NCI-H1694 treated with DMSO at 0.1 percent for 48 hours (cell line): ENCODE measurements at places on chromosomes 4 and X.
A peak's percentile ranks its signal among the peaks of the same experiment; 100 is the strongest.

- no peak for DNase-seq
Observed at GRCh38 chrX:135737366-135738071, 24.1 kb downstream of the CT45A1 start.

GRCh38 chr4:42377497-42377896 lies 19.8 kb upstream of the SHISA3 start:
- no peak for DNase-seq

DNA sequence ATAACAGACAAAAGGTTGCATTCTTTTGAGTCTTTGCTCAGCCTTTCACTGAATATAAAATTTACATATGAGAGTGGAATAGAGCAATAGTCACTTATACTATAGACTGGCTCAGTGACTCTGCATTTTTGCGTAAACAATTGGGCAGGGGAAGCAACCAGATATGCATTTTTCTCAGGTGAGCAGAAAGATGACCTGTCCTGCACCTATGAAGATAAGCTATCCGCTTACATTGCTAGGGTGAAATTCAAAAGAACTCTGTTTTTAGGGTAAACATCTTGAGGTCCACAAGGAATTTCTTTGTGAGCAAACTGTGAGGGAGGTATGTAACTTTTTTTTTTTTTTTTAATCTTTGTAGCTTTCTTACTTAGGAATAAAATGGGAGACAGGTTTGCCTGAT lies 602.4 kb upstream of the PRKX start:
- DNase-seq: no peak

GRCh38 chrX:45850197-45850774 lies 649.6 kb upstream of the DIPK2B start:
- DNase-seq: no peak

GRCh38 chr4:159010563-159011260 lies 92.2 kb upstream of the RAPGEF2 start:
- DNase-seq: peak; percentile 86

- no peak for DNase-seq
Observed at GRCh38 chrX:150410513-150410912, 47.4 kb downstream of the MAMLD1 start.

- DNase-seq: no peak
Observed at GRCh38 chr4:88765729-88766128, 68.1 kb upstream of the NAP1L5 start.

- DNase-seq: no peak
Observed at GRCh38 chr4:174218127-174218790, 65.2 kb downstream of the FBXO8 start.

GRCh38 chr4:79083406-79084010 lies 144.3 kb upstream of the PAQR3 start:
- DNase-seq: no peak

GRCh38 chr4:53943345-53944085 lies 120.9 kb downstream of the CHIC2 start:
- DNase-seq: no peak

DNA sequence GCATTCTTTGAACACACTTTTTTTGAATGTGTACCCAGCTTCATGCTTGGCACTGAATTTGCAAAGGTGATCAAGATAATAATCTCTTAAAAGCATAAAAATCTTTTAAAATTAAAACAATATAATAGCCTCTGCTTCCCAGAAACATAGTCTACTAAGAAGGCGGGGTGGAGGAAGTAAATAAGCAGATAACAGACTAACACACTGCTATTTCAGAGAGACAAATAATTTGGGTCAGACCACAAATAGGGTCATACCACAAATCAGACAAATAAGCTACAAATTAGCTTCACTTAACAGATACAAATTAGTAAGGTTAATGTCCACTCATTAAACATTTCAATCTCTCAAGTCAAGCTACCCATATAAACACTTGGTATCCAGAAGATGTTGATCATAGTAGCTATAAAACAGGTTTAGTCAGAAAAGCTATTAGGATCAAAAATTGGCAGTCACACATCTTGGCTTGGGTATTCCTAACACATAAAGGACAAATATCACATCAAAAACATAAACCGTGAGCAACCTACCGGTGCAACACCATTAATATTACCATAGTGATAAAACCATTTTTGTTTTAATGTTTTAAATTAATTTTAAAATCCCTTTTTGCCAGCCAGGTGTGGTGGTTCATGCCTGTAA lies 47.3 kb downstream of the PPP3CA start:
- DNase-seq: no peak

DNA sequence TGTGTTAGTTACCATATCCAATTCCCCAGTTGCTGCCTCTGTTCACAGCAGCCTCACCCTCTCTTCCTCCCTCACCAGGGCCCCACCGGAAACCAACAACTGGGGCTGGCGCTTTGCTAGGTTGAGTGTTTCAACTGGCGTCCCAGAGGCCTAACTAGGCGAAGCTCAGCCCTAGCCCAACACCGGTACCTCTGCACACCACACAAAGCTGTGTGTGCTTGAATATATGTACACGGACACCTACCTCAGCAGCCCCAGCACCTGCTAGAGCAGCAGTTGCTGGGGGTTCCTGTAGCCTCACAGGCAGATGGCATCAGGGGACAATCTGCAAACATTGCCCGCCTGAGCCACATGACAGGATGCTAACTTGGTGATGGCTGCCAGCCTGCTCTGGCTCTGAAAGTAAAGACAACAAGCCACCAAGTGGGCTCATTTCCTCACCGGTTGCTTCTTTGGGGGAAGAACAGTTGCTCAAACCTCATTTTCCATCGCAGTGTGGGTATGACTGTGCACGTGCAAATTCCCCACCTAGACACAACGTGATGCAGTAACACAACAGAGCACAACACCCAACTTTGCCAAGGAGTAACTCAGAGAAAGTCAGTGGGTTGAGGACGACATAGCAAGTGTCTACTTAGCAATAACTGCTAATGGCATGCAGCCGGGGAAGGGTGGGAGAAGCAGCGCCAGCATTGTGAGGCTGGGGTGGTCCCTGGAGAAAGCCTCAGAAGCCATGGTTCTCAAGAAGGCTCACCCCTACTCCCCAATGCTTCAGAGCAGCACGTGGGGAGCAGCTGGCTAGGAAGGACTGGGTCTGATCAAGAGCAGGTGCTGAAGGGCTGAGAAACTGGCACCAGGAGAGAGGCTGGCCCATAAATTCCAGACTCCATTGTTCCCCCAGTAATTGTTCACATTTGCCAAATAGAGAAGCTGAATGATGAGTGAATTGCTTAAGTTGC lies 139.5 kb downstream of the SH3KBP1 start:
- DNase-seq: no peak

GRCh38 chr4:157888281-157888680 lies 284.5 kb downstream of the GASK1B start:
- no peak for DNase-seq

DNA sequence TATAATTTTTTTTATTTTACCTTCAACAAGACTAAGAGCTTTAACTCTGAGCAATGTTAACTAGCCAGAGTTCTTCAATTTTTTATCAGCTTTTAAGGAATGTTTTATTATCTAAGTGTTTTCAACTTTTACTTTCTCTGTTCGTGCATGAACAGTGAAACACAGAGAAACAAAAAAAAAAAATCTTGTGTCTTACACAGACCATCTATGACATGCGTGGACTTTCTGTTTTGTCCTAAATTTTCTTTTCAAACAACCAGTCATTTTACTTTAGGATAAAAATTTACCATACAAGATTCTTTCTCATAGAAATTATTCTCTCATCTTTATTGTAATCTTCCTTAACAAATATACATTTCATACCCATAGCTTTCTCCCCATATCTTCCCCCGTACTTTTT lies 731.9 kb upstream of the PCDH10 start:
- no peak for DNase-seq

DNA sequence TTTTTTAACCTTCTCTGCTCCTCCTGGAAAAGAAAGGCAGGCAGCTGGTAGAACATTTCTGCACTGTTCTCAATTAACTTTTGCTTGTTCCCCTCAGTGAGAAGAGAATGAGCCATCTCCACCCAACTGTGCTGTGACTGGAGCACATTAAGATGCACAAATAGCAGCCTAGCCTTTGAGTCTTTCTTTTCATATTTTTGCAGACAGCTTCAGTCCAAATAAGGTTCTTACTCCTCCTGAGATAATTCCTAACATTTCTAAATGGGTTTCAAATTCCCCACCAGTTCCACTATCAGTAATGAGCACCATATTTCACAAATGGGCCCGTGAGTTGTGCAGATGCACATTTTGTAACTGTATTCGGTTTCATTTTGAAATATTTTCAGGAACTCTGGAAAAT lies 118.6 kb downstream of the SPCS3 start:
- DNase-seq: no peak

GRCh38 chr4:176150356-176150682 lies 45.1 kb downstream of the SPATA4 start:
- DNase-seq: peak; percentile 10

DNA sequence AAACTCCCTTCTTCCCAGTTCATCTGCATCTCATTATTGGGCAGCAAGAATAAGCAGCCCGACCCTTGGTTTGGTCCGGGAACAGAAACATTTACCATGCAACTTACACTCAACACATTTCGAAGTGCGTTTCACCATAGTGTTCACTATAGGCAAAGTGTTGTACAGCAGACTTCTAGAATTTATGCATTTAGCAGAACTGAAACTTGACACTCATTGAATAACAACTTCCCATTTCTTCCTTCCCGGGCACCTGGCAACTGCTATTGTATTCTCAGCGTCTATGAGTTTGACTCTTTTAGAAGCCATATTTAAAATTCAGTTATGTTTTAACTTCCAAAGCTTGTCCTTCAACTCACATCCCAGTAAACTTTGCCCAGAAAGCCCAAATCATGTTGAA lies 840.6 kb downstream of the NLGN4X start:
- DNase-seq: no peak

- DNase-seq: no peak
Observed at GRCh38 chr4:33334416-33334815, 2614.2 kb downstream of the PCDH7 start.

- DNase-seq: no peak
Observed at GRCh38 chr4:12411072-12411471, 982.4 kb upstream of the HS3ST1 start.

DNA sequence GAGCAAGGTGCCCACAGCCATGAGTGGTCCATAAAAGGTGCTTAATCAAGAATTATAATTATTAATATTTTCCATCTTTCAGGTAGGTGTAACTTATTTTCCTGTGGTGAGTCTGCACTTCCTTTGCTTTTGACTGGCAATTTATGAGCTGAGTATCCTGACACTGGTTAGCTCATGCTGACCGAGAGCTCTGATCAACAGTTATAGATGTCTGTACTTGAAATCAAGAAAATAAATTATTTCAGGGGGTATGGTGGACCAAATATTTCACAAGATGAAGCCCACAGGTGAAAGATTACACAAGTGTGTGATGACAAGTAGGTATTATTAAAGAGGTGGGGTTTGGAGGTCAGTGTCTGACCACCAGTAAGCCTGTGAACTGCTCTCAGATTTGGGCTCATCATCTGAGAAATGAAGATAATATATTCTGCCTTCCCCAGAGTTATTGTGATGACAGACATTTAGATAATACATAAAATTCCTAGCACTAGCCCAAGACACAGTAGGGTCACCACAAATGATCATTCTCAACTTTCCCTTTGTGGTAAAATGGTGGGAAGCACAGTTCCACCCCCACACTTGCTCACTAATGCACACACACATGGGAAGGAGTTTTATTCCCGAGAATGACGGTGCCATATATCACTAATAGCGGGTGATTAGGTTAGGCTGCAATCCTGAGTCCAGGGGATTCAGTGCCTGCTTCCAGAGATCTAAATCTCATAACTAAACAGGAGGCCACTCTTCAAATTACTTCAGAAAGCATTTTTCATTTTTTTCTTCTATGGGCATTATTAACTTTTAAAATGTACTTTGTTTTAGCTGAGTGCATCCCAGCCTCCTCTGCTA lies 34.0 kb upstream of the PACRGL start:
- no peak for DNase-seq

- DNase-seq: no peak
Observed at GRCh38 chr4:167282171-167282864, 48.0 kb upstream of the SPOCK3 start.

DNA sequence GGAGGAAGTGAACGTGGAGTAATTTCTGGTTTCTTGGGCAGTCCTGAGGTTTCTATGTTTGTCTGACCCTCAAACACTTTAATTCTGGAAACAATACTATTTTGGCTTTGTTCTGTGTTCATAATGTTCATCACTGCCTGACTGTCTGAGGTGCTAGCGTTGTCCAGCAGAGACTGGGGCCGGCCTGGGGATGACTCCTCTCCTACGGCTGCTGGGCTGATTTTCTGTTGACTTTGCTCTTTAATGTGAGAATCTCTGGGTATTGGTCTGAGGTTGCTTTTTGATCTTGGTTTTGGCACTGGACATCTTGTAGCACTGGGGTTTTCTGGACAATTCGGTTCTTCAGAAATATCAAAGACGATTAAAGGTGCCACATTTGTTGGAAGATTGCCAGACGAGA lies 75.8 kb downstream of the RPS3A start:
- no peak for DNase-seq

- DNase-seq: no peak
Observed at GRCh38 chr4:2963966-2964471, 648 bp downstream of the GRK4 start.

DNA sequence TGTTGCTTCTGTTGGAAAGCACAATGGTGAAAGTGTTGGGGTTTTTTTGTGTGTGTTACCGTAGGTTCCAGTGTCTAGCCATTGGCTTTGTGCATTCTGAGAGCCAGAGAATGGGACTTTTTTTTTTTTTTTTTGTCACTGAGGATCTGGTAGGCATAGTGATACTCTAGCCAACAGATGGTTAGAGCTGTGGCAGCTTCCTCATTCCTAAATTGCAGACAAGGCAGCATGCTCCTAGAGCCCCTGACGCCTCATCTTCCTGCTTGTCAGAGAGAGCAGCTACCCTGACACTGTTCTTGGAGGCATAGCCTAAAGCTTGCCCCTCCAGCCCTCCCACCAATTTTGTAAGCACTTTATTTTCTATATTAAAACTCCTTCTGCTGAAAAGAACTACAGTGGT lies 27.0 kb downstream of the ARHGEF9 start:
- DNase-seq: no peak

DNA sequence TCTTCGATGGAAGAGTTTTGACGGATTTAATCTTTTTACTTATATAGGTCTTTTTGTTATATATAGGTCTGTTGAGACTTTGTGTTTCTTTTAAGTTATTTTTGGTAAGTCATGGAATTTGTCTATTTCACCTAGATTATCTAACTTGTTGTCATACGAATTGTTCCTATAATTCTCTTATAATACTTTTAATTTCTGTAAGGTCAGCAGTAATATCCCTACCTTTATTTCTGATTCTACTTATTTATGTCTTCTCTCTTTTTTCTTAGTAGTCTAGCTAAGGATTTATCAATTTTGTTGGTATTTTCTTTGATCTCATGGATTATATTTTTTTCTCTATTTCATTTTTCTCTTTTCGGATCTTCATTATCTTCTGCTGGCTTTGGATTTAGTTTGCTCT lies 11.6 kb downstream of the SAP30 start:
- no peak for DNase-seq

DNA sequence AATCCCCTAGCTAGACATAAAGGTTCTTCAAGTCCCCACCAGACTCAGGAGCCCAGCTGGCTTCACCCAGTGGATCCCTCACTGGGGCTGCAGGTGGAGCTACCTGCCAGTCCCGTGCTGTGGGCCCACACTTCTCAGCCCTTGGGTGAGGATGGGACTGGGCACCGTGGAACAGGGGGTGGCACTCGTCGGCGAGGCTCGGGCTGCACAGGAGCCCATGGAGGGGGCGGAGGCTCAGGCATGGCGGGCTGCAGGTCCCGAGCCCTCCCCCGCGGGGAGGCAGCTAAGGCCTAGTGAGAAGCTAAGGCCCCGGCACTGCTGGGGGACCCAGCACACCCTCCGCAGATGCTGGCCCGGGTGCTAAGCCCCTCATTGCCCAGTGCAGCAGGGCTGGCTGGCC lies 16.1 kb upstream of the ACSL4 start:
- DNase-seq: no peak
